ENCODE measurements at places on chromosomes 7 and 10.

DNA sequence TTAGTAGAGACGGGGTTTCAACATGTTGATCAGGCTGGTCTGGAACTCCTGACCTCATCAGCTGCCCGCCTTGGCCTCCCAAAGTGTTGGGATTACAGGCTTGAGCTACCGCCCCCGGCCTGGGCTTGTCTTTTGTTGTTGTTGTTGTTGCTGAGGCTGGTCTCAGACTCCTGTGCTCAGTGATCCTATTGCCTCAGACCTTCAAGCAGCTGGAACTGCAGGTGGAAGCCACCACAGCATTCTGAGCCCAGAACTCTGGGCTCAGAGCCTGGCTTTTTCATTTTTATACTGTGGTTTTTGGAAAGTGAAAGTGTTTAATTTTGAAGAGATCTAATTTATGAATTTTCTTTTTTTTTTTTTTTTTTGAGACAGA, 16.2 kb upstream of the DNAJB6 start:
- no peak for DNase-seq

- no peak for DNase-seq
Measured at GRCh38 chr7:74233655-74234285, 20.4 kb downstream of the RFC2 start.

- DNase-seq = no peak
Measured at GRCh38 chr7:159204664-159205063, 60.0 kb upstream of the VIPR2 start.

DNA sequence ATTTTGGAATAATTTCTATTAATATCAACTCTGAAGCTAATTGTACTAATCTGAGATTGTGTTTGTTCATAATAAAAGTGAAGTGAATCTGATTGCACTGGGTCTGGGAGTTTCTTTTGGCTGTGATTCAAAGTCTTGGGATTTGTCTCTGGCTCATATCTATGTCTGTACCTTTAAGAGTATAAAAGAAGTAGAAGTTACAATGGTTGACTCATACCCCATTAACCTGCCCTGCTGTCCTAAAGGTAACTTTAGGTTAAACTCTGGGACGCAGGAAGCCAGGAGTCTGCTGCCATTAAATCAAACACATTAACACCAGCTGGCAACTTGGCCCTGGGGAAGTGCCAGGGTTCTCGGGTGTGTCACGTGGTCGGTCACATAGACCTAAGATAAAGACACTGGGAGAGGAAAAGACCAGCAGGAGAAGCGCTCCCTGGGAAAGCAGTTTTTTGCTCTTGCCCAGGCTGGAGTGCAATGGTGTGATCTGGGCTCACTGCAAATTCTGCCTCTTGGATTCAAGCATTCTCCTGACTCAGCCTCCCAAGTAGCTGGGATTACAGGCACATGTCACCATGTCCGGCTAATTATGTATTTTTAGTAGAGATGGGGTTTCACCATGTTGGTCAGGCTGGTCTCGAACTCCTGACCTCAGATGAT, 17.8 kb downstream of the SCD start:
- peak; percentile 98 for DNase-seq

GRCh38 chr7:116710764-116711452, 38.9 kb downstream of the MET start:
- peak; percentile 97 for DNase-seq

DNA sequence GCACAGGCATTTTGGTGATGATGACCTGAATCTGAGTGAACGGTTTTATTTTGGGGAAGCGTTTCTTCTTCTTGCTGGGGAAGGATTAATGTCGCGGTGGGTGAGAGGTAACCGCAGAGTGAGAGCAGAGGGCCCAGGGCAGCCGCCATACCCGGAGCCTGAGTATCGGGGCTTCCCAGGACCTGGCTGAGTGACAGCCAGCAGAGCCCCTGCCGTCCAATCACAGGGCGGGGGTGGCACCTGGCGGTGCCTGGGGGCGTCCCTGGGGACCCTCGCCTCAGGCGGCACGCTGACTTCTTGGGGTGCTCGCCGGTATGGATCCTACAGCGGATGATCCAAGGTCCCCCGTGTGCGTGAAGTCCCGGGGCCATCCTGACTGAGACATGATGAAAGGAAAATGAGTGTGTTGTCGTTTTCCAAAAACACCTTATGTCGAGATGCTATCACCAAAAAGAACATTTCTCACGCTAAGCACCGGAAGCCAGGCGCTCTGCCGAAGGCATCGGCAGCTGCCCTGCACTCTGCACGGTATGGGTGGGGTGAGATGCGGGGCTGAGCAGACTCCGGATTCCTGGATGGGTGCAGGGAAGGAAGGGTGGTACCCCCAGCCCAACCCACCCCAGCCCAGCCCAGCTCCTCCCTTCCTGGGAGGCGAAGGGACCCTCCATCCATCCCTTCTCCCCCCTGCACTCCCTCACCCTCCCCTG, 227.9 kb upstream of the SHH start:
- DNase-seq = no peak

GRCh38 chr7:4753598-4754432, 21.6 kb upstream of the AP5Z1 start:
- peak; percentile 25 for DNase-seq

DNA sequence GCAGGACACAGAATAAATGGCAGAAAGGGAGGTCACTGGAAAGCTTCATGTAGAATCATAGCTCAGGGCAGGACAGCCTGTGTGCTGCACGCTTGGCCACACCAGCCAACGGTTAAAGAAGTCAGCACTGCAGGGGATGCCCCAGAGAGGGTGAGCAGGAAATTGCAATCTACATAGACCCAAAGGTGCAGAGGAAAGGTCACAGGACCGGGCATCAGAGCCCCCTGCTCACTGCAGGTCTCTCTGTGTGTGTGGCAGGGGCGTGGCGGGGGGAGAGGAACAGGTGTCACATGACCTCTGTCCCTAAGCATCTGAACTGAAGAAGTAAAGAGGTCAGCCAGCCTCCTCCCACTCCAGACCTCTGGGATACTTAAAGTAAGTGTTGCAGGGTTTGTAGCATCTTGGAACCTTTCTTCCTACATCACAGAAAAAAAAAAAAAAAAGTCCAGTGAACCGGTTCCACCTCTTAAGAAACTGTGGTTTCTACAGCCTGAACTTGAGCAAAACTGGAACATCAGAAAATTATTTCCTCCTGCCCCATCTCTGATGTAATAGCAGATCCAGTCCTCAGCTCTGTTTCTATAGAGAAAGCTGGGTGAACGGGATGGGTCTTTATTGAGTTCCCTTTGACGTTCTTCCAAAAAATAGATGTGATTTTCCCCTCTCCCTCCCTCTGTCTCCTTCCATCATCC, 64.3 kb downstream of the RGS10 start:
- no peak for DNase-seq

DNA sequence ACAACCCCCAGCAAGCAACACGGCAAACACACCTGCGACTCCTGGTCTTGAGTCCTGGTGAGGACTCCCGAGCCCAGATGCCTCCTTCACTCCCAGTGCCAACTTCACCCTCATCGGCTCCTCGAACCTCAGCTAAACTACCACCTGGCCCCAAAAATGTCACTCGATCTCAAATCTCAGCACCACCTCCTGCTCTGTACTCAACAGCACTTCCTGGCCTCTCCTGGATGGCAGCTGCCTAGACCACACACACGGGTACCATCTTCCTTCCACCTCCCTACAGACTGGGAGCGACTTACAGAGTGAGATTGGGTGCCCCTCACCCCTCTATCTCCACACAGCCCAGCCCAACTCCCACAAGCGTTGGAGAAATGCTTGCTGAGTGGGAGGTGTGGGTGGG, 123.9 kb upstream of the MGMT start:
- DNase-seq = no peak

- no peak for DNase-seq
Measured at GRCh38 chr7:33039903-33040292, 22.7 kb downstream of the NT5C3A start.

- peak; percentile 76 for DNase-seq
Measured at GRCh38 chr10:131997366-131998049, 15.8 kb upstream of the BNIP3 start.

DNA sequence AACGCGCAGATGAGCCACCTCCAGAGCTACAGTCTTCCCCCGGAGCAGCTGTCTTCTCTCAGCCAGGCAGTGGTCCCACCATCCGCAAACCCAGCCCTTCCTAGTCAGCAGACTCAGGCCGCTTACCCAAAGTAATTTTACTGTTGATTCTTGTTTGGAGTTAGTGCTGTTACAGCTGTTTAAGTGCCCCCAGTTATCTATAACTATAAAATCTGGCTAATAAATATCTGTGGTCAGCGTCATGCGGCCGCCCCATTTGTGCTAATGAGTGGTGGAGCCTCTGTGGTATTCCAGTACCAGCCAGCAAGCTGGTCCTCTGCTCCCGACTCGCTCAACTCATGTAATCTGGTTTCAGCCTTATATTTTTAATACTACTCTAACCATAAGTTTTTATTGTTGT, 43.2 kb upstream of the TMEM236 start:
- no peak for DNase-seq

GRCh38 chr7:111083413-111083812, 7.5 kb upstream of the LRRN3 start:
- no peak for DNase-seq

GRCh38 chr10:86712317-86712707, 44.0 kb downstream of the LDB3 start:
- no peak for DNase-seq

- no peak for DNase-seq
Measured at GRCh38 chr10:51532044-51532443, 167.4 kb downstream of the CSTF2T start.

DNA sequence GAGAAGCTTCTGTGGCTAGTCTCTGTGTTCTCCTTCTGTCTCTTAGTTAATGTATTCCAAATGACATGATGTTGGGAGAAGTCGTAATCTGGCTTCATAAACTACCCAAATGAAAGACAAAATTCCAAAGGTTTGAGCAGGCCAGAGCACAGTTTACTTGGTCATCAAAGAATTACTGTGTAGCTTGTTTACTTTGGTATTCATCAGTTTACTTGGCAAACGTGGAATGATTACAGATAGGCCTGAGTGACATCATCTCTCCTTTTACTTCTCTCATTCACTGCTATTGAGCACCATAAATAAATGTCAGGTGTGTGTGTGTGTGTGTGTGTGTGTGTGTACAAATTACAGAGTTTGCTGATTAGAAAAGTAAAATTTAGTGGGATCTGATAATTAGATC, 327.3 kb downstream of the PHTF2 start:
- DNase-seq = peak; percentile 19

DNA sequence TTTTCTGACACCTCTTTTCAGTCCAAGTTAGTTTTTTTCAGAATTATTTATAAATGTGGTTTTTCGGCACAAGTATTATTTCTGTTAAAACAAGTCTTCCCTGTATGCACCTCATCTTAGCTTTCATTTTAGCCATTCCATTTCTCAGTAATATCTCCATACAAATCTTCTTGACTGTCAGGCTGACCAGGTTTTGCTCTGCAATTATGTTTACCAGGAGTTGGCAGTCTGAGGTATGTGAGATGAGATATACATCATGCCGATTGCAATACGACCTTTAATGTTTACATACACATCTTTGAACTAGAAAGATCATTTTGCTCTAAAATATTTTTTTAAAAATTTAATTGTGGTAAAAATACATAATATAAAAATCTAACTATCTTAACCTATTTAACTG, 209.8 kb downstream of the GPR158 start:
- DNase-seq = no peak

DNA sequence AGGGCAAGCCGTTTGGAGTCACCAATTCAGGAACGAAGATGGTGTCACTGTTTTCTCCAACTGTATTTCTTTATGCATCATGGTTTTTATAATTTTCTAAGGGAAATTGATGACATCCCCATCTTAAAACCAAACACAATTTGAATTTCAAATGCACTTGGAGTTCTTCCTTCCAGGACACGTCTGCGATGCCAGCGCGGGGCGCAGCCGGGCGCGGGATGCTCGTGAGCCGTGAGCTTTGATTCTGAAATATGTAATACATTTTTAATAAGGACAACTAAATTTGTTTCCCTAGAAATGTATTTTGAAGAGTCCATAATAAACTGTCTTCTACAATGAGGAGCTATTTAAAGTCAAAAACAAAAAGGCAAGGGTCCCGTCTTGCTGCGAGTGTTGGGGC, 492.1 kb downstream of the DNAJB6 start:
- no peak for DNase-seq

GRCh38 chr7:46352004-46352954, 431.2 kb upstream of the IGFBP3 start:
- DNase-seq = peak; percentile 64

DNA sequence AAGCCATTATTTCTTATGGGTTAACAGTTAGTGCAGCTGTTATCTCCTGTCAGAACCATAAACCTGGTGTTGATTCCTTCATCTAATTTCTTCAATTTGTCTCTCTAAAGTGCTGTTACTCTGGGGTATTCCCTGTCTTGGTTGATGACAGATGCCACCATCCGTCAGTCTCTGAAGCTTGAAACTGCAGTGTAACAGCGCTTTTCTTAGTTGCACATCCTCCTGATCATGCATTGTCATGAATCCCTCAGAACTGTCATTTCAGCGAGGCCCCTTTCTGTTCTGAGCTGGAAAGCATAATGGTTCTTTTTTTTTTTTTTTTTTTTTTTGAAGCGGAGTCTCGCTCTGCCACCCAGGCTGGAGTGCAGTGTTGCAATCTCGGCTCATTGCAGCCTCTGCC, 193.9 kb downstream of the SDK1 start:
- no peak for DNase-seq

DNA sequence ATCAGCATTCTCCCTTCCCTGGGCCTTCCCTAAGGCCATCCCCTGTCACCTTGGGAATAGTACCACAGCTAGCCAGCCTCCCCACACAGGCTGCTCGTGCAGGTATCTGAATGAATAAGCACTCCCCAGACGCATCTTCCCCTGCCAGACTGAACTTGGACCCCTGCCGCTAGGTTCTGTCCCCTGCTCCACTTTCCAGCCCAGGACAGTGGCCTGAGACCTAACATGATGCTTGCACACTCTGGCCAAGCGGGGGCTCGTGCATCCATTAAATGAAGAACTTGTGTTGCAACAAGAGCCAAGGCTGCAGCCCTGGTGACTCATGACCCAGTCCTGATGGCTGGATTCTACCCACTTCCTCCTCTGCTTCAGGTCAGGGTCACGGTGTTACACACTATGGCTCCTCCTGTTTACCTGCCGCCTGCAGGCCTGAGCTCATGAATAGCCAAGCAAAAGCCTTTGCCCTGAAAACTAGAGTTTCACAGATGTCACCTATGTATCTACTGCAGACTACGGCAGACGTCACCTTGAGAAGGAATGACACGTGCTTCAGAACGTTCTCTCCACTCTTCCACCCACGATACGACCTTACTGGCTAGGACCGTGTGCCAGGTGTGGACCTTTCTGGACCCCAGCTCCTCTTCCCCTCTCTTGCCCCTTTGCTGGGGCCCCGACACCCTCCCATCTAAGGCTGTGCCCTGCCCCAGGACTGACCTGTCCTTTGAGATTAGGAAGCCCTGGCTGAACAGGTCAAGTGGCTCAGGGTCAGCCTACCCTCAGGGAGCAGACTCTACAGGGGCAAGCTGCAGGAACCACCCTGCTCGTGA, 6.5 kb downstream of the ASB13 start:
- peak; percentile 93 for DNase-seq
